ENCODE measurements at places on chromosomes 11 and 22.

- DNase-seq: no peak
These were observed 455.8 kb downstream of the TMEM135 start for GRCh38 chr11:87493516-87493915.

DNA sequence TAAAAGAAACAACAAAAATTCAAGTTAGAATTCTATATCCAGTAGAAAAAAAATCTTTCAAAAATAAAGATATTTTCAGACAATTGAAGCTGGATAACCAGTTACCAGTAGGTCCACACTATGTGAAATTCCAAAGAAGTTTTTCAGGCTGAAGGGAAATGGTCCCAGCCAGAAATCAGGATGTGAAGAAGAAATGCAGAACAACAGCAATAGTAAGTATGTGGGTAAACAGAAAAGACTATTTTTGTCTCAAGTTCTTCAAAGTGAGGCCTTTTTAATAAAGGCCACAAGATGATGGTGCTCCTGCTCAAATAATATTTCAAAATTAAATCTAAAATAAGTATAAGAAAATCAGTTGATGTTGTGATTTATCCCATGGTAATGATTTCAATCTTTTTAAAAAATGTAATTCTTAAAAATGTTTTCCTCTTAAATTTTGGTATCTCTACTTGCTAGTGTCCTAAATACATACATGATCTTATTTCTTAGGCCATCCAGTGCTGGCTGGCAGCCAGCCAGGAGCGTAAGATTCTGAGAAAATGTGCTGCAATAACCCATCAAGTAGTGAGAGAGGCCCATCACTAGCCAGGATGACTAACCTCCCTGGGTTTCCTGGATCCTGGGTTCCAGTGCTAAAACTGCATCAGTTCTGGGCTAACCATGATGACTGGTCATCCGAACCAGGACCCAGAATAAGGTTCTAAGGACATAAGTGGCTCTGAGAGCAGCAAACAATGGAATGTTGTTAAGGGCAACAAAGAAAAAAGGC, 15.6 kb upstream of the UCP3 start:
- no peak for DNase-seq

GRCh38 chr11:35905646-35906276, 38.1 kb upstream of the LDLRAD3 start:
- no peak for DNase-seq

GRCh38 chr11:18502352-18502751, 24.4 kb downstream of the TSG101 start:
- no peak for DNase-seq

DNA sequence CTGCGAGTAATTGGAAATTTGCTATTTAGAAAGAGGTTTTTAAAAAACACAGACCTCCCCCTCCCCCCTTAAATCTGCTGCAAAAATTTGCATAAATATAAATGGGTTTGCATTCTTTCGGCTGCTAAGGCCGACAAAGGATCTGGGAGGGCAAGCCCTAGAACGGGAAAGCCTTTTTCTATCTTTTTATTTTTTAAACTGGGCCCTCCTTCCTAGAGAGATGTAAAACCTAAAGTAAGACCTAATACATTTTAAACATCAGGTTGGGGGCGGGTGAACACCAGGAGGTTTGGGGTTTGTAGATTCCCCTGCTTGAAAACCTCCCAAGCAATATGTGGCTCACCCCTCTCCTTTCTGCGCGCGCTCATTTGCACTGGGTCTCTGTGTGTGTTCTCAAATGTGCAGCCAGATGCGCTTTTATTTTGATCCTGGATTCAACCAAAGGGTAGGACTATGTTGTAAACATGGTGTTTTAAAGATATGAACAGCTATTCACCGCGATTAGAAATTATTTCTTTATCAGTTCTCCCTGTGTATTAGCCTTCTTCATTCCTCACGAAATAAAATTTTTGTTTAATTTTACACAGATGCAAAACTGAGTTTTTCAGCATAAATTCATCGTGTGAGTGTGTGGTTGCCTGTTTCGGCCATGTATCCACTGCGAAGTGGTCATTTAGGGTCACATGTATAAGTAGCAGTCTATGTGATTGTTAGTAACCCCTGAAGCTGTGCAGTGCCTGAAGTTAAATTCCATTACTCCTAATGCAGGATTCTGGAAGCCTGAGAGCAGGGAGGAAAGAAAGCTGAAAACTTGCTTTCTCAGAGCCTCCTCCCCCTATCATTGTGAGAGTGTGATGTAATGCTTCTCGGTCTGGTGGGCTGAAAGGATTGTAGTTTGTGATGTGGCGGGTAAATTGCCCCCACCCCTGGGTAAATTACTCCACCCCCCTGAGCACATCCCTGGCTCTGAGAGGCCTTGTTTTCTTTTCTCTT, 988 bp downstream of the TNRC6B start:
- peak; percentile 33 for DNase-seq

DNA sequence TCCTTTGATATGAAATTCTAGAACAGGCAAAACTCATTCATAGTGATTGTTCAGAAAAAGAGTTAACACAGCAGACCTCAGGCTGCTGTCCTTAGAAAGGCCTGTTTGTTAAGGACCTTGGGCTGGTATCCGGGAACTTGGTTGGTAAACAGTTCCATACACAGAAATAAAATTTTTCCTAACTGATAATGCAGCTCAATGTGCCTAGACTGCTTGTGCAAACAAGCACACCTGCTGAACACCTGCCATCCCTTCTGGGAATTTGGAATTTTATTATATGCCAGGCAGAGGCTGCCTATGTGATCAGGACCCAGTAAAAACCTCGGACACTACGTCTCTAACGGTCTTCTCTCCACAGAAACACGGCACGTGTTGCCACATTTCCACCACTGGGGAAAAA, 11.5 kb downstream of the THAP12 start:
- no peak for DNase-seq

DNA sequence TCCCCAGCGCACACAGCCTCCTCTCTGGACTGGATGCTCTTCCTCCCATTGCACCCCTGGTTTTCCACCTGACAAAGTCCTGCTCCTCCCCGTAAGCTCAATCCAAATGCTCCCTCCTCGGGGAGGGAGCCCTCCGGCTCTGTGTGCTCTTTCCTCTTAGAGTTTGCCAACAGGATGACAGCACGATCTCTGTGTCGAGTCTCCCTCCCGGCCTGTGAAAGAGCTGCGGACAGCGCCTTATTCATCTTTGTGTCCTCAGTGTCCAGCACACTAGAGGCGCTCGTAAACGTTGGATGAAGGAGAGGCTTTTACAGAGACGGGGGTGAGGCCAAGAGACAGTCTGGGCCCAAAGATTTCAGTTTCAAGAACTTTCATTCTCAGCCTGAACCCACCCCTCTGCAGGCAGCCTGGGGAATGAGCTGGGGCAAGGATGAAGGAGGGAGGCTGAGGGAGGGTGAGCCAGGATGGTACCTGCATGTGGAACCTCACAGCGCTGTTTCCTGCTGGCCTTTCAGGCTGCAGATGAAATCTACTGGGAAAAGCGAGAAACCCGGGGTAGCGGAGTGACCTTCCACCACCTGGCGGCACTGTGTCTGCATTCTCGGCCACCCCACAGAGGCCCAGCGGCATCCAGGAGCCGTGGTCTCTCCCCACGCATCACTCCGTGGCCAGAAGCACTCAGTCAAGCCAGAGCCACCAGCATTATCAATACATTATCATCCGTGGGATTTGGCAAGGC, 8.5 kb upstream of the TMPRSS4 start:
- no peak for DNase-seq

DNA sequence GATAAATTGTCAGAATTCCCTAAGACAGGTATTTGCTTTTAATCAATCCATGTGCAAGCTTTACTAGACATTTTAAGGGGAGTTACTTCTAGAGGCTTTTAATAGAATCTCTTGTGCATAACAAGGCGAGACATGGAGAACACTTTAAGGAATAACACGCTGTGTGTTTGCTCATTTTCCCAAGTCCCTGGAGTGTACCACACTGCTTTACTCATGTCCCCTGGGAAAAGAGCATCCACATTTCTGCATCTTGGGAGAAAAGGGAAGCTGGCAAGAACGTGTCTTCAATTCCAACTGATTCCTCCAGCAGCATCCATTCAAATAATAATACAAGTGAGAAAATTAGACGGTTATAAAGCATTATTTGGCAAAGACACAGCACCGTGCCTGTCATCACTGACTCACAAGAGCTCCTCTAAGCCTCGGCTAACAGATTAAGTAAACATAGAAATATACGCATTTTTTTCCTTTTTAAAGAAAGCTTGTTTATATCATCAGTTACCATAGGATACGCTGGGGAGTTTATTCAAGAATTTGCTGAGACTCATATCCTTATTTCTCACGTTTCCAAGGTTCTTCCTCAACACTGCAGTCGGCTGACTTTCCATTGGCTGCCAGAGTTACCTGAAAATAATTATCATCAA, 121.5 kb downstream of the CD44 start:
- DNase-seq: no peak

- no peak for DNase-seq
These were observed 17.2 kb upstream of the CD59 start for GRCh38 chr11:33753304-33753967.

DNA sequence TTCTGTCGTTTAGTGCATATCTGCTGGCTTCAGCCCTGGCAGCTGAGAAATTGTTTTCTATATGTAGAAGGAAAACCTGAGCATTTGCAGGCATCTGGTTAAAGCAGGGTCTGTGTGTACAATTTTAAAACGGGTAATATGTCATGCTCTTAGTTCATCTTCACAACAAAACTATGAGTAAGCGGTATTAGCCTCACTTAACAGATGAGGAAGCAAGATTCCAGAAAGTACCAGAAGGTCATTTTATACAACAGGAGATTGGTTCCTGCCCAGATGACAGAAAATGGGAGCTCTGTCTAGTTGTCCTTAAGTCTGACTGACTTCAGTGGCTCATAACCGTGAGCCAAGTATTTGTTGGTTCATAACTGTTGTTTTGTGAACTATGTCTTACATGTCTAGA, 1.1 kb downstream of the TIMM10B start:
- DNase-seq: no peak

DNA sequence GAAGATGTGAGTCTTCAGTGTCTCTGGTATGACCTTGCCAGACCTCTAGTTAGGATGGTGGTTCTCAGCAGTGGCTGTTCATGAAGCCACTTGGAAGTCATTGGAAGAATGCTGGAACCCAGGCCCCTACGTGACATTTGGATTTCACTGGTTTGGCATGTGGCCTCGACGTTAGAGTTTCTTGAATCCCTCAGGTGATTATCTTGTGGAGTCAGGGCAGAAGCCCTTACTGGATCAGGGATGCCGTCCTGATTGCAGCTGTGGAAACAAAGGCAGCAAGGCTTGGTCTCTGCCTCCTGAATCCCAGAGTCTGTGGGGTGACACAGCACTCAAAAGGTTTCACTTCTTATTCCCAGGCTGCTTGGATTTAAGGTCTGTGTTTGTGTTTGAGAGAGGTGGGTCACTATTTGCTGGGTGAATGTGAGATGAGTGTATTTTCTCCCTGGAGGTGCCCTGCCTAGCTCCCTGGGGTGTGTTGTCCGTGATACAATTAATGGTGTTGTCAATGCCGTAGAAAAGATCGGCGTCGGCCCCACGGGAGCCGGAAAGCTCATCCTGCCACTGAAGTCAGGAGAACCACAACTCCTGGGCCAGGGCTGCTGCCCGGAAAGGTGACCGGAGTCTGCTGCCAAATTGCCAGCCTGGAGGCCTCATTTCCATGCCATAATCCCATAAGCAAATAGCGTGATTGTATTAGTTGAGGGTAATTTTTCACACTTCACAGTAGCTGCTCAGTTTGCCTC, 939.0 kb downstream of the BRD1 start:
- no peak for DNase-seq

GRCh38 chr11:43943372-43943930, 1.0 kb downstream of the C11orf96 start:
- DNase-seq: no peak

DNA sequence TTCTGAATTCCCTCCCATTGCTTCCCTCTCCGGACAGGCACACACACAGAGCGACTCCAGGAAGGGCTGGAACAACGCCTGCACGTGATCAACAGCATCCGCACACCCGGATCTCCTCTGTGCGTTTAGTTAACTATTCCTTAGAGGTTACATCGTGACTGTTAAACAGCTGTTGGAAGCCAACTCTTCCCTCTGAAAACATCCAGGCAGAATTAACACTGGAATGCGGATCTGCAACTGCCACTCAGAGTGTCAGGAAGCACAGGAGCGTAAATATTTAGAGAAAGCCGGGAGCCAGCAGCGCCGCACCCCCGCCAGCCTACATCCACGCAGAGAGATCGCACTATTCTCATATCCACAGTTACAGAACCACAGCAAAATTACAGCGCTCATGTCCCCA, 46.2 kb downstream of the SHANK2 start:
- DNase-seq: no peak

GRCh38 chr11:94780432-94780831, 12.3 kb downstream of the AMOTL1 start:
- no peak for DNase-seq

Data from NCI-H748 treated with DMSO at 0.1 percent for 48 hours (cell line).